ENCODE measurements at places on chromosomes 2 and 18. TPM values are rescaled to one million over a fixed set of nuclear protein-coding genes. Genes with fewer than 3 reads are reported as not detected.

GRCh38 chr18:36460324-36460850 lies 162.9 kb downstream of the FHOD3 start:
- DNase-seq, result no peak

The IL1RN gene
- not detected for total RNA-seq

The ASB18 gene
- total RNA-seq, result 0.04 TPM

The ZNF532 gene
- 27.7 TPM for total RNA-seq

GRCh38 chr2:6954586-6954985 lies 37.4 kb downstream of the RNF144A start:
- DNase-seq, result no peak

DNA sequence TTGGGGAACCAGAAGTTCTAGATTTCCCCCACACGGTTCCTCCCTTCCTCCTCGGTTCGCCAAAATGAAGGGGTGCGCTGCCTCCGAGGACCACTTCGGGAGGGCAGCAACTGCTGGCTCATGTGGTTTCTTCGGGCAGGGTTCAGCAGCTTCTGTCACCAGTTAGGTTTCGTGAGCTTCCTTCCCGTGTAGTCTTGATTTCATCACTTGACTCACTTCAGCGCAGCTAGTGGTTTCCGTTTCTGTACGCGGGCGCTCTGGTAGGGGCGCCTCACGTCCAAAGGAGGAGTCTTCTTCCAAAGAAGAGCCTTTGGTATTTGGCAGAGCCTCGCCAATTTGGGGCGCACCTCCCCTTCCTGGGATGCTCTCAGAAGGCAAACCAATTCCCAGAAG lies 485 bp upstream of the GALNT3 start:
- DNase-seq, result no peak

The SIGLEC15 gene
- total RNA-seq, result not detected

The BCL11A gene
- total RNA-seq, result 29.7 TPM

All from SJCRH30 (cell line).